Body of pancreas (tissue), 4 donors: ENCODE measurements at places on chromosomes 3 and 15. TPM values are rescaled to one million over a fixed set of nuclear protein-coding genes. Genes with fewer than 3 reads are reported as not detected.
A peak's percentile ranks its signal among the peaks of the same experiment; 100 is the strongest.

RSL24D1 gene
- total RNA-seq, result 13.5 TPM

MYD88 gene
- 33.3 TPM for total RNA-seq

GRIP2 gene
- total RNA-seq, result 0.26 TPM

TLR9 gene
- total RNA-seq, result 0.26 TPM

- H3K4me3 ChIP-seq, result peak overlapping the region; percentile 51
- H3K27me3 ChIP-seq, result peaks cover 5% of the 10 kb centered on the region
- DNase-seq, result peak; percentile 72
- H3K36me3 ChIP-seq, result no peaks in the 10 kb centered on the region
- peak overlapping the region; percentile 66 for H3K27ac ChIP-seq
- H3K4me1 ChIP-seq, result peaks cover 25% of the 10 kb centered on the region
Observed at GRCh38 chr3:185825639-185826481, 1.0 kb upstream of the IGF2BP2 start.

DNA sequence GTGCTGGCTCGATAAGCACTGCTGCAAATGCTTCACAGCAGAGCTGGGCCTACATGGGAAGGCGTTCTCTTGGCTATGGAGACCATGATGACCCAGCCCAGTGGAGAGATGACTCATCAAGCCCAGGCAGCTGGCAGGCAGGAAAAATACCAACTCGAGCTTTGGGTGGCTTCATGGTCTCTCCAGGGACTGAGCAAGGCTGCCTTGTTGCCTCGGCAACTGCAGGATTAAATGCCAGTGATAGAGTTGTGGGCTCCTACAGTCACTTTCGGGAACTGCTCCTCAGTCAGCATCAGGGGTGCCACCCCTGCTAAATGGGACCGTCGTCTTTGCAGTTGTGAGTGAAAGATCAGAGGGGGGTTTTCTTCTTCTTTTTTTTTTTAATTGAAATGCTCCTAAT lies 54.6 kb upstream of the MYZAP start:
- H3K4me1 ChIP-seq, result peaks cover 16% of the 10 kb centered on the region
- no peaks in the 10 kb centered on the region for H3K36me3 ChIP-seq
- peak; percentile 88 for DNase-seq
- H3K4me3 ChIP-seq, result no peak overlapping the region

GRCh38 chr15:100108846-100109245 lies 232.9 kb downstream of the ADAMTS17 start:
- H3K4me1 ChIP-seq, result peaks cover 17% of the 10 kb centered on the region
- no peak for DNase-seq
- no peak overlapping the region for H3K4me3 ChIP-seq

DNA sequence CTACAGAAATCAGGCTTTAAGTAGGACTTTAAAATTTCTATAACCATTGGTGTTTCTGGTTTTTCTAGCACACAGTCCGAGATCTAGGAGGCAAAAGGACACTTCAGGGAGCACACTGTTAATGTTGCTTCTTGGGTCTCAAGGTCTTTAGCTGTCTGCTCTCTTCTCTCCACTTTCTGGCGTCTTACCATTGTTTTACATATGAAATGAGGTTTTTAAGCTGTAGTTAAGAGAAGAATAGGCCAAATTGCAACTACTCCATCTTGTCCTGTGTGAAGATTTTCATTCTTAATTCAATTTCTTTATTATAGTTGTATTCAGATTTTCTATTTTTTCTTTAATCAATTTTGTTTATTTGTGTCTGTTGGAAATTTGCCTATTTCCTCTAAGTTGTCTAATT lies 151.4 kb downstream of the WNT7A start:
- H3K4me3 ChIP-seq, result no peak overlapping the region
- H3K4me1 ChIP-seq, result no peaks in the 10 kb centered on the region
- DNase-seq, result no peak

GRCh38 chr3:52838561-52839267 lies 3.9 kb upstream of the MUSTN1 start:
- no peak for DNase-seq
- peaks cover 8% of the 10 kb centered on the region for H3K4me1 ChIP-seq
- no peak overlapping the region for H3K4me3 ChIP-seq

DNA sequence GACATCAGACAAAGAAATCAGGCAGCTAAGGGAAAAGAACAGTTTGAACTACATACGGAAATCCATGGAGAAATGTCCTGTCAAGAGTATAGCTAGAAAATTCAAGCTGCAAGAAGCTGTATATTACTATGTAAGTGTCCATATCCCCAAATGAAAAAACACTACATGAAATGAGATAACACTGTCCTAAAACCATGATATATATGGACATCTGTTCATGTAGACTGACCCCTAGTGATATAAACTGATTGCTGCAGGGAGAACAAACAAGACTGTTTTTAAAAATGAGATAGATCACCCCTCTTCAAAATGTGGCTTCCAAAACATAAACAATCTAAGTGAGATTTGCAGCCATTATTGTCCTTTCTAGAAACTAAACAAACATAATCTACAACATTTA lies 985.6 kb downstream of the EPHA3 start:
- no peaks in the 10 kb centered on the region for H3K27me3 ChIP-seq
- H3K36me3 ChIP-seq, result no peaks in the 10 kb centered on the region
- H3K4me3 ChIP-seq, result no peak overlapping the region
- no peak overlapping the region for H3K27ac ChIP-seq

DNA sequence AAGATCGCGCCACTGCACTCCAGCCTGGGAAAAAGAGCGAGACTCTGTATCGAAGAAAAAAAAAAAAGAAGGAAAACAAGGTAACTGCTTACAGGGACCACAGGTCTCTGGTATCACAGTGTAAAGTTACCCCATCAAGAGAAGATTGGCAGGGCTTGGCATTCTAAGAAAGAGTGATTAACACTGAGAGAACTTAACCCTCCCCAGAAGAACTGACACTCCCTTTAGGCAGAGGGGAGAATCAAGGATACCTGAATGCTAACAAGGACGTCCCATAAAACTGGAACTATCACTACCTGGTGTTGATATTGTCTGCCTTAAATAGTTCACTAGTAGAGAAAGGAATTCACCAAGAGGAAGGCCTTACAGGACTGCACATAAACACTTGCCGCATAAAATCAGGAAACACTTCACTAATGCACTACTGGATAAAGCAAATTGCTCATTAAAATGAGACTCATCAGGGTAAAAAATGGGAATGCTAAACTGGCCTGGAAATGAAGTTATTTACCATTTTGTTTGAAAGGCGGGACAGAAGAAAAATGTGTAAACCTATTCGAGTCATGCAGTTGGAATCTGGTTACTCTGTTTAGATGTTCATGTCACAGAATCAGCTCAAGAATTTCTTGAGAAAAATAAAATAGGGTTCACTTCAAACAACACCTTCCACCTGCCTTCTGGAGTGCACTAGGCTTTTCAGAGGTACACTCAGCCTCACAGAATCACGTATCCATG lies 121.6 kb downstream of the FOXP1 start:
- peaks cover 4% of the 10 kb centered on the region for H3K4me1 ChIP-seq
- H3K27ac ChIP-seq, result no peak overlapping the region
- H3K27me3 ChIP-seq, result no peaks in the 10 kb centered on the region

DNA sequence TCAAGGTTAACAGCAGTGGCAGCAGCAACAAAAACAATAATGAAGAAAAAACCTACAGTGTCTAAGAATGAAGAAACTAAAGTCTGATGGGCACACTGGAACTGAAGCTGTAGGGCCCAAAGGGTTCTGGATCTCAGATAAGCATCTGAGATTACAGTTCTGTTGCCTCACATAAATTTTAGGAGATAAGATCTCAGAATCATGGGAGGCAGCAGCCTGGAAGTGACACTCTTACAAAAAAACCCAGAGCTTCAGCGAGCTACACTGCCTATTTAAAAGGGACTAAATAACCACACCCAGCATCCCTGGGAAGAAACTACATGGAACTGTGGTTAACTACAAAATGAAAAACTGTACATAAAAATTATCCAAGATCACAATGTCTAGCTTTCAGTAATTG lies 61.2 kb downstream of the PLD1 start:
- no peak for DNase-seq
- no peak overlapping the region for H3K4me3 ChIP-seq
- H3K27me3 ChIP-seq, result no peaks in the 10 kb centered on the region
- no peaks in the 10 kb centered on the region for H3K36me3 ChIP-seq
- H3K27ac ChIP-seq, result no peak overlapping the region

DNA sequence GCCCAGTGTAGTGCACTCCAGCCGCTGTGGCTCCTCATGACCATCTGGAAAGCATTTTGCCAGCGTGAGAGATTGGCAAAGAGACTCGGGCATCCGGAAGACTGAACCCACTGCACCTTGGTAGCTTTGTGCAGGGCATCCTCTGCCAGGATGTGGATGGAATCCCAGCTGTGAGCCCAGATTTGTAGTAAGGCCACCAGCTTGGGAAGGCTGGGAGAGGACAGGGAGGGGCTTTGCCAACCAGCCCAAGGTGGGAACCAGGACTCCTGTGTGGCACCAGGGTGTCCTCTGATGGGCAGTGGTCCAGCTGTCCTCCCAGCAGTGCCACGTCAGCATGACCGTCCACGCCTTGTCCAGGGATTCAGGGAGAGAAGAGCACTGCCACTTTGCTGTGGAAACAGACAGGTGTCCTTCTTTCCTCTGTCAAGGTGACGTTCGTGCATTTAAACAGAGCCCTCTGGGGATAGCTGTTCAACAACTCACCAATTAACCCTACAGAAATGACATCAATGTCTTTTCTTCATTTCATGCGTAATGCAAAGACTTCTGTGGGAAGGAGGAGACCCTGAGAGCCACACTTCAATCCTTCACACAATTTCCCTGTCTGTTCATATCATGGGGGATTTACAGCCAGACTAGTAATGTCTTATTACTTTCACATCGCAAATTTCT lies 19.1 kb downstream of the KLF15 start:
- H3K27ac ChIP-seq, result no peak overlapping the region
- H3K4me3 ChIP-seq, result no peak overlapping the region
- H3K27me3 ChIP-seq, result no peaks in the 10 kb centered on the region
- H3K4me1 ChIP-seq, result peaks cover 7% of the 10 kb centered on the region

DNA sequence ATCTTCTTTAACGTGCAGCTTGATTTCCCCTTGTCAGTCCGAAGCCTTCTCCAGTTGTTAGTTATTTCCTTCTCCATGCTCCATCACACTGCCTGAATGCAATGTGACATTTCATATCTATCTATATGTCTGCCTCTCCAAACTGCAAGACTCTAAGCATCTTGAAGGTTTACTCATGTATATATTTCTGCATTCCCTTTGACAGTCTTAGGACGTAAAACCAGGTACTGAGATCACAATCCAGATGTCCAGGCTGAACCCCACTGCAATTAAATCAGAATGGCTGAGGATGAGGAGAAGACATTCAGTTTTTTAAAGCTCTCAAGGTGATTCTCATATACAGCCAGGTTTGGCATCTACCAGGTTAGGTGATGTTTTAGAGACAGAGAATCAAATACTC lies 6.1 kb upstream of the SATB1 start:
- H3K27me3 ChIP-seq, result no peaks in the 10 kb centered on the region
- H3K36me3 ChIP-seq, result no peaks in the 10 kb centered on the region
- no peak overlapping the region for H3K4me3 ChIP-seq
- peaks cover 18% of the 10 kb centered on the region for H3K4me1 ChIP-seq
- H3K27ac ChIP-seq, result no peak overlapping the region
- no peak for DNase-seq

DNA sequence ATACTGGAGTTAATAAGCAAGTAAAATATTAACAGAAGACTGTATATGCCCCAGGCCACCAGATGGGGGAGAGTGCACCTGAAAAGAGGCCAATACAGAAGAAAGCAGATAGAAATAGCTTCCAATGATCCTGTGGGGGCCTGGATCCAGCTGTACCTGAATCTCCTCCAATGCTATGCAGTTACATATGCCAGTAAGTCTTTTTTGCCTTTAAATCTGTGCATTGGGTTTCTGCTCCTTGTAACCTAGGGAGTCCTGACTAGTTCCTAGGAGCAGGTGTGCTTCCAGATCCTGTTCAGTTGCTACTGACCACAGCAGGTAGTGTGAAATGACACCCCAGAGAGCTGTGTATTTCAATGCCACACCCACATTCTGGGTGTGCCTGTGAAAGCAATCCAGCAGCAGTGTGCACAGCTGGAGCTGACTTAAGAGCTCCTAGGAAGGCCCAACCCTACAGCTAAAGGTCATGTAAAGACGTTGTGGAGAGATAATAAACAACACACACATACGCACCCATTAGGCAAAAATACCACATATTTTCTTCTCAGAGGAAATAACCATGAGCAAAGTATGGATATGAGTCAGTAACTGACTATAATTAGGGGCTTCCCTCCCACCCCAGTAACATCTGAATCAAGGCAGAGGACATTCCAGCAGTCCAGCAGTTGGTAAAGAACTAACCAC lies 62.2 kb upstream of the AKAP13 start:
- H3K36me3 ChIP-seq, result no peaks in the 10 kb centered on the region
- H3K4me1 ChIP-seq, result no peaks in the 10 kb centered on the region
- no peak overlapping the region for H3K4me3 ChIP-seq
- H3K27me3 ChIP-seq, result no peaks in the 10 kb centered on the region
